ENCODE measurements at places on chromosomes 2 and 18.
A peak's percentile ranks its signal among the peaks of the same experiment; 100 is the strongest.

GRCh38 chr2:74004212-74005182, 19.8 kb downstream of the TET3 start:
- no peak for ATAC-seq

DNA sequence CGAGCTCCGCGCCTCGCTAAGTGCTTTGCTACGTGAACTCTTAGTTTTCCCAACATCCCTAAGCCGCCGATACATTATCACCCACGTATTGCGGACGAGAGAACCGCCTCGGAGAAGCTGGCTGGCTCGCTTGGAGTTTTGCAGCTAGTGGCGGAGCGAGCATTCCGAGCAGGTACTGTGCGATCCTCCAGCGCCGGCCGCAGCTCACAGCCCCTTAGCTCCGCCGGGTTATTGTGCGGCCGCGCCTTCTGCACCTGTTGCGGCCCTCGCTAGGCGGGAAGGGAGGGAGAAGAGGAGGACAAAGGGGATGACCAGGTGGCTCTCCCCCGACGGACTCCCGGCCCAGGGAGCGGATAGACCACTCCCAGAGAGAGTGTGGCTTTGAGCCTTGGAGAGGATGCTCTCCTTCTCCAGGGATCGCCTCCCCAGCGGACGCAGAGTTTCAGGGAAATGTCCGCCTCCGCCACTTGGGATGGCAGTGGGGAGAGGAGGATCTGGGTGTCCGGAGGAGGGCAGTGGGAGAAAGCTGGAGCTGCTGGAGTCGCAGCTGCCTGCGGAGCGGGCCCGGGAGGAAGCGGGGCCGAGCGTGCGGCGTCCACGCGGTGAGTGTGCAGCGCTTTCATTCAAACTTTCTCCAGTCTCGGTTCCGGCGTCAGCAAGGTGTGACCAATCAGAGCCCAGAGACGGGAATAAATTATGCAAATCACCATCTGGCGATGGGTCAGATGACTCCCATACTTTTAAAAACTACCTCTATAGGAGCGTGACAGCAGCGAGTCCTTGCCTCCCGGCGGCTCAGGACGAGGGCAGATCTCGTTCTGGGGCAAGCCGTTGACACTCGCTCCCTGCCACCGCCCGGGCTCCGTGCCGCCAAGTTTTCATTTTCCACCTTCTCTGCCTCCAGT, at the start of gene LIPG:
Gene LIPG, plus strand, starts transcription at position 769 of the 905 bp plus-strand sequence. CDS start 252 bp downstream, outside the sequence.
- peak; percentile 61 for ATAC-seq

GRCh38 chr18:9079818-9080528, 22.5 kb upstream of the NDUFV2 start:
- ATAC-seq, result no peak

DNA sequence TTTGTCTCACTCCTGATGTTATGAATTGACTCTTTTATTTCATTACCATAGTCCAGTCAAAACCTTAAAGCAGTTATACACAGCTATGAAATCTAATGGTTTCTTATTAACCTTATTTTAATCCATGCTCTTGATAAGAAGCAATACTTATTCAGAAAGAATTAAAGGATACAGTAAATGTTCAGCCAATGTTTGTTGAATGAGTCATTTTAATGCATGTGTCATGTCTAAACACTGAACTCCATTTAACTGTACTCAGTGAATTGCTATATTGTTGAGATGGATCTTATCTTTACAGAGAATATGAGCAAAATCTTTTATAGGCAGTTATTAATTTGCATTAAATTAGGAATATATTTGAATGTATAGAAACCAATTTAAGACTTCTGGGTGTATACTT, 135.1 kb upstream of the TFPI start:
- no peak for ATAC-seq

DNA sequence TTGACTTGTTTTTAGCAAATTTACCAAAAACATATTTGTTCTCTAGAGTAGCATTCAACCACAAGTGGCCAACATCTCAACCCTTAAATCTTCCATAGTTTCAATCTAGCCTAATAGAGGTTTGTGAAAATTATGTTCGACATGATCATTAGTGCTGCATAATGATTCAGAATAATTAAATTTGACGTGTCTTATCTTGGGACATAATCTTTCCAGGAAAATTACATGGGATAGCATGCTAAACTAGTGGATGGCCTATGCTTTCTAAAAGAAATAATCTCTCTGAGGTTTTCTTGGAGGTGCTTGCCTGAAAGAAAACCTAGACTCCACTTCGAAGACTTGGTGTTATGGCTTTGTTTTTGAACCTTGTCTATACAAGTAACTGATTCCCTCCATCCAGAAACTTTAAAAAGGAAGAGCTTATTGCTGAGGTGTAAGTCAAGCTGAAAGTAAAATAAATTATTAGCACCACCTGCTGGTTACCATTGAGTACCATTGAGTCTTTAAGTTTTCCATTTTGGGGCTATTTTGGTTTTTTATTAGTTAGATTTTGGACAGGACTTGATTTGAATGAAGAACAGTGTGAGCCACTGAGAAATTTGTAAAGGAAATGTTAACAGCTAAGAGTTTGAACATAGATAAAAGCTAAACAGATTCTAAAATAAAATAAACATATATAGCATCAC, 32.7 kb downstream of the COX7A2L start:
- no peak for ATAC-seq

Measured in stimulated activated memory B cell treated with anti-CD40 and anti-IgM and Interleukin-4, amounts not matched to agents 10 μg/mL and 1 μg/mL and 100 μg/mL, for 72 hours (primary cell).